ENCODE measurements at places on chromosomes 12 and 14. TPM values are rescaled to one million over a fixed set of nuclear protein-coding genes. Genes with fewer than 3 reads are reported as not detected.

SRRM4 gene
- 5.7 TPM for total RNA-seq

IL25 gene
- not detected for total RNA-seq

SSPN gene
- total RNA-seq, result 4.1 TPM

SLC25A21 gene
- 6.1 TPM for total RNA-seq

INSM2 gene
- total RNA-seq, result not detected

TSPAN11 gene
- total RNA-seq, result 2.9 TPM

IFT43 gene
- total RNA-seq, result 31.8 TPM

NRL gene
- 1.2 TPM for total RNA-seq

KLRK1 gene
- total RNA-seq, result 0.82 TPM

SMCO2 gene
- total RNA-seq, result not detected

GRIP1 gene
- 122 TPM for total RNA-seq

CACNA2D4 gene
- not detected for total RNA-seq

CD69 gene
- total RNA-seq, result not detected

MAP3K9 gene
- total RNA-seq, result 11.4 TPM

DNA sequence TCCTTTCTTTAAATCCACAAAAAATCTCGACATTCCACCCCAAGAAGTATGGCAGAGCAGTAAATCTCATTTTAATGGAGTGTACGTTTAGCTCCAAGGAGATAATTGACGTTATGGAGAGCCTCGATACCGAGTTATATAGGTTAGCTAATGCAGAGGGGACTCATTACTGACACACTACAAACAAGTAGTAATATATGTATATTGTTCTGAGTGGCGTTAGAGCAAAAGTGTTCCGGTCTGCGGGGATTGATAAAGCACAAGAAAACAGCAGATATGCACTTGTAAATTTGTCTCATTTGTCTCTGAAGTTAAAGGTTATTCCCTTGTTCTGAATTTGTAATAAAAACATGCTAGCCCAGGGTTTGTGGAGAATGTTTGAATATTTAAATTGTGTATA is 84.1 kb downstream of the BCL11B start:
- DNase-seq, result no peak

GRCh38 chr12:22409377-22410164 is 75.1 kb upstream of the ST8SIA1 start:
- DNase-seq, result no peak

DNA sequence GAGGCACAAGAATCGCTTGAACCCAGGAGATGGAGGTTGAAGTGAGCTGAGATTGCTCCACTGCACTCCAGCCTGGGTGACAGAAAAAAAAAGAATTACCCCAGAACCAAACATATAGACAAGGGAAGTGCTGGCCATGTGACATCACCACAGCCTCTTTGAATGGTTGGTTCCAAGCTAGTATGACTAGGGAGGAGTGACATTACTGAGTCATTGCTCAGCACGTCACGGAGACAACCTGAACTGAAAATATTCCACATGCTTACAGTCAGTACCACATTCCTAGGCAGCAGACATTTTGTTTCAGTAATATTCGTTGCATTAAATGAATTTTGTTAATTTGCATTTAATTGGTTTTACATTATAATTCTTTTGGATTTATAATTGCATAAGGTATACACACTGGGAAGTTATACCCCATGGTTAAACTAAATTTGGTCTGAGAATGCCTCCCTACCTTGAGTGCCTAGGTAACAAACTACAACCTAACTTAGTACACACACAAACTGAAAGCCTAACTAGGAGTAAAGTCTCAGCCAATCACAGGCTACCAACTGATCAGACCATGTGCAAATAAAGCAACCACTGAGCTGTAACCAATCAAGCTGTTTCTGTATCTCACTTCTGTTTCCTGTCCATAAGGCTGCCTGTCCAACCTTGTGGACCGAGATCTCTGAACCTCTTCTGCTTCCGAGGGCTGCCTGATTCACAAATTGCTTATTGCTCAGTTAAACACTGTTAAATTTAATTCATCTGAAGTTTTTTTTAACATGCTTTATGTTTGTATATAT is 164.4 kb downstream of the CAND1 start:
- DNase-seq, result no peak

- DNase-seq, result no peak
Observed at GRCh38 chr14:105043641-105044040, 21.6 kb downstream of the GPR132 start.

GRCh38 chr12:93323625-93324329 is 53.9 kb upstream of the NUDT4 start:
- no peak for DNase-seq

- DNase-seq, result no peak
Observed at GRCh38 chr14:37417833-37418232, 177.2 kb downstream of the FOXA1 start.

DNA sequence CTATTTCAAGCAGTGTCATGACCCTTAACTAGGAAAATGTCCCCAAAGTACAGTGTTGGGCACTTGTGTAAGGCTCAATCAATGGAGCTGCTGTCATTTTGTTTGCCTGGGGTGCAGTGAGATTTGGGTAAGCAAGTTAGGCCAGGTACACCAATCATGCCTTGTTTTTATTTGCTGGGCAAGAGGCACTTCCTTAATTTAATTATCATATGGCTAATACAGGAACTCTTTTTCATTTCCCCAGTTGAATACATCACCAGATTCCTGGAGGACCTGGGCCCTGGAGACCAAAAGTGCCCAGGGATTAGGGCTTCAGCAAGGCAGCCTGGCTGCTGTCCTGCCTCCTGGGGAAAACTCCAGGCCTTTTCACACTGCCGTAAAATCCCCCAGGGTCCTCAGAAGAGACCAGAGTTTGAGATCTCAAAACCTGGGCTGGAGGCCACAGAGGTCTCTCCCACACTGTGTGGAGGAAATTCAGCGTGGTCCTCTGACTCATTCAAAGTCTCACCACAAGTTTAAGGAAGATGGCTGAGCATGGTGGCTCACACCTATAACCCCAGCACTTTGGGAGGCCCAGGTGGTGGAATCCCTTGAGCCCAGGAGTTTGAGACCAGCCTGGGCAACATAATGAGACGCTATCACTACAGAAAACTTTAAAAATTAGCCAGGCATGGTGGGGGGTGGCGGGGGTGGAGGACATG is 28.4 kb upstream of the FOXN3 start:
- DNase-seq, result no peak

DNA sequence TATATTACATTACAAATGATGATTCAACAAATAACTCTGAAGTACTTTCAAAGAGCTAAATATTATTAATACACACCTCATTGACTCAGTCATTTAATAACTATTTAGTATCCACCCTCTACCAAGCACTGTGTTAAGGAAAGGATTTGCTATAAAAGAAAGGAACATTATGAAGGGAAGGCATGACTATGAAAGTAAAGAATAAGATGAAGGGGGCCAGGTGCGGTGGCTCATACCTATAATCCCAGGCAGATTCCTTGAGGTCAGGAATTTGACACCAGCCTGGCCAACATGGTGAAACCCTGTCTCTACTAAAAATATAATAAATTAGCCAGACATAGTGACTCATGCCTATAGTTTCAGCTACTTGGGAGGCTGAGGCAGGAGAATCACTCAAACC is 107.9 kb downstream of the PLCZ1 start:
- DNase-seq, result no peak

DNA sequence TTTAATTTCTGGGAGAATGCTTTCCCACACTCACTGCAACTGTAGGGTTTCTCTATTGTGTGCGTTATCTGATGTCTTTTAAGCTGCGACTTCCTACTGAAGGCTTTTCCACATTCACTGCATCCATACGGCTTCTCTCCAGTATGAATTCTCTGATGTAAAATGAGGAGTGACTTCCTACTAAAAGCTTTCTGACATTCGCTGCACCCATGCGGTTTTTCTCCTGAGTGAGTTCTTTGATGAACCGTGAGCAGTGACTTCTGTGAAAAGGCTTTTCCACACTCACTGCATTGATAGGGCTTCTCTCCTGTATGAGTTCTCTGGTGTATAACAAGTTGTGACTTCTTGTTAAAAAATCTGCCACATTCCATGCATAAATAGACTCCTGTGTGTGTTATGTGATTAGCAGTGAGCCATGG is 29.7 kb downstream of the ZNF605 start:
- DNase-seq, result no peak

GRCh38 chr14:52640137-52640536 is 55.2 kb downstream of the ERO1A start:
- DNase-seq, result no peak

DNA sequence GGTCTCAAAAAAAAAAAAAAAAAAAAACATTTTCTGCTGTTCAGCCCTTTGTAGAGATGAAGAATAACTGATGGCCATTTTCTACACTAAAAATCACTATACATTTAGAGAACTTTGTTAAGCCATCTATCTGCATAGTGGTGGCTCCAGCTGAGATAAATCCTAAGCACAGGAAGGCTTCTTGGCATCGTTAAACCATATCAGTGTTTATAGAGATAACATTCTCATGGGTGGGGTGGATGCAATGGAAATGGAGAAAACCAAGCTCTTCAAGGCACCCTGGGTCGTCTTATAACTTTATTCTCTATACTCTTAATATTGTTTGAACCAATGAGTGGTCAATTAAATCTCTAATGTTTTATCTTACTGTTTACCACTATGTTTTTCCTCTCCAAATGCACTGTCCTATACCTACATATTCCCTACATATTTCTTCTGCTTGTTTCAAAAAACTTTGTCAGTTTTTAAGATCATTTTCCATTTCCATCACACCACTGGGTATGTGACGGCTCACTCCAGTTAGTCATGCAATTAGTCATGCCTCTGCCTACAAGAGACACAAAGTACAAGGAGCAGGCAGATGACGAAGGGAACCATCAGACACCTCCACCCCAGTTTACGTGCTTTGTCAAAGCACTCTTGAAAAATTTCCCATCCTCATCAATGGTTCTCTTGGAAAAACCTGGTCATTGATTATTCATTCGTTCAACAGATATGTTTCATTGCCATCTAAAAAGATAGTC is 119.3 kb upstream of the OVCH1 start:
- no peak for DNase-seq

DNA sequence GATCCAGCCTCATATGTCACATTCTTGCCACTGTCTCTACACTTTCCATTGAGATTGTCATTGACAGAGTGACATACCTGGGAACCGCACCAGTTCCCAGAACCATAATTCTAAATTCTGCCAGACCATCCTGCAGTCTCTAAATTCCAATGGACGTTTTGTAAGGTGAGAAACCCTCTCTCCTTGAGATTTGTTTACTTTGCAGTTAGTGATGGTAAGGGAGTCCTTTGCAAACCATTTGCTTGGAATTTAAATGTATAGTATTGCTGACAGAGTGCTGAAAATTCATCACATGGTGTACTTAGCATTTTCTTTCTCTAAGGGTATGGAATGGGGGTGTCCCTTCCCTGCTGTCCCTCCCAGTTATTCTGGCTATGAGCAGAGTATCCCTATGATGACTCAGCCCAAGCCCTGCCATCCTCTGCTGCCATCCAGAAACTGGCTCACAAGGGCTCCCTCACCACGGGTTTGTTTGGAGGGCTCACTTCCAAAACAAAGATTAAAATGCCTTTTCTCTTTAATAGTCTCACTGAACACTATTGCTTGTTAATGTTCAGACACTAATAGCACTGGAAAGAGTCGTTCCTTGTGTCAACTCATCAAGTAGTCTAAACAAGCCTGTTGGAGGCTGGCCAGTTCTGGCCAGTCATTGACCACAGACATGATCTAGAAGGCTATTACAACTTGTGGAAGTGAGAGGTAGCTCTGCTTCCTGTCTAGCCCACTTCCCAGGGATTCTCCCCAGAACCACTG is 129.0 kb upstream of the HMGA2 start:
- DNase-seq, result no peak

- DNase-seq, result no peak
Observed at GRCh38 chr12:85951823-85952222, 77.7 kb downstream of the NTS start.

DNA sequence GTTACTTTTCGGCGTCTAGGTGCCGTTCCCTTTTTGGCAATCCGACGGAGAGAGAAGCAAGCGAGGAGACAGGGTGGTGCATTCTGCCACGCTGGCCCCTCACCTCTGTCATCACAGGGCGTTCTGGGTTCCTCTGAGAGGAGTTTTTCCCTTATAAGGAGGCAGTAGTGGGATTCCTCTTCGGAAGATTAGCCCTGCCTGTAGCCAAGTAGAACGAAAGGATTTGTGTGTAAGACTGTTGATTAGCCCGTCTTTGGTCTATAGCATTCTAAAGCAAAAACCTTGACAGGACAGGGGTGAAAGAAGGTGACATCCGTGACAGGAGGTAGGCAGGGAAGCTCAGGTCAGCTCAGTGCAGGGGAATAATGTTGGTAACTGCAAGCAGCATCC is 9.1 kb upstream of the NEMF start:
- DNase-seq, result no peak

DNA sequence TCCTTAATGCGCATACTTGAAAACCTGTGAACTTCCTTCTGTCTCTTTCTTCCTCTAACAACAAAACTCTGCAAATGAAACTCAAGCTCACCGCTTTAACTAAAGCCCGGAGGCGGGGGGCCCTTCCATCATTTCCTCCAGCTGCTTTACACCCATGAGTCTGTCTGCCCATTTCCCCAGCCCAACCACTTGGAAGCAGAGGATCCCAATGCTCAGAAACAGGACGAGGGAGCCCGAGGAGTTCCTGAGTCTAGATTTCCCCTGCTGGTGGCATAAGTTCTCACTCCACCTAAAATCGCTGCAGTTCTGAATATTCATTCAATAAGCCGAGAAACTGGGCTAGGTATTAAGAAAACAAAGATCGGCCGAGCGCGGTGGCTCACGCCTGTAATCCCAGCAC is 30.8 kb downstream of the GPR19 start:
- DNase-seq, result no peak

DNA sequence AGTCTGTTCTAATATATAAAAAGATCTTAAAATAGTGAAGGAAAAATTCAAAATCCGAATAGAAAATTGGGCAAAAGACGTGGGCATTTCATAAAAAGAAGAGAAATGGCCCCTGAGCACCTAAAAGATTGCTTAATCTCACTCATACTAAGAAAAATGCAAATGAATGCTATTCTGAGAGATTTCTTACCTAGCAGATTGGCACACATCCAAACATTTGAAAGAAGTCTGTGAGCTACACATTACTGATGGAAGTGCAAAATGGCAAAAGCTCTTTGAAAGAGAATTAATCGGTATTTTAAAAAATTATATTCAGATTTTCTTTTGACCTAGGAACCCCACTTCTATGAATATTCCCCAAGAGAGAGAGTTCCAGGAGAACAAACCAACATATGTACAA is 280.4 kb upstream of the GARIN6 start:
- no peak for DNase-seq

DNA sequence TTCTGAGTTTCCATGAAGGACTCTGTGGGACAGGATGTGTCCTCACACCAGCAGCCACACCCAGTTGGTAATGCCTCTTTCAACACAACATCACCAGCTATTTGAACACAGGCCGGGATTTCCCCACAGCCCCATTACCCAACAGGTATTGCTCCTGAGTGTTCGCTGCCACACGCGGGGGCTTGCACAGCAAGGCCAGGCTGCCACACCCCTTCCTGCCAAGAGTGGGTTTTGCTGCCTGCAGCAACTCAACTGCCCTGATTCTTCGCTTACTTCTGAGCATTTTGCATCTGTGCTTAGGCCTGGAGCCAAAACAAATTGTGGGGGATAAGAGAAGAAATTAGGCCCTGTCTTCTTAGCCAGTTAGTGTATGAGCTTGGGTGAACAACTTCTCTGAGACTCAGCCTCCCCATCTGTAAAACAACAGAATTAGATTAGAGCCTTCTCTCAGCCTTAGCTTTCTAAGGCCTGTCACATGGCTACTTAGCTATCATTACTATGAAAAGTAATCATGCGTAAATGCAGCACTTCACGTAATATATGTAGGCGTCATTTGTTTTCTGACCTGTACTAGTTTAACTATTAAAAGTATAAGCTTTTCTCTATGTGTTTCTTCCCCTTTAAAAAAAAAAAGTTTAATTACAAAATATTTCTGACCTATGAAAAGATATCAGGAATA is 20.0 kb downstream of the CKAP4 start:
- no peak for DNase-seq
